RPMI7951 (cell line): ENCODE measurements at places on chromosomes 6 and 20. TPM values are rescaled to one million over a fixed set of nuclear protein-coding genes. Genes with fewer than 3 reads are reported as not detected.

The OPN5 gene
- not detected in 2 replicates for total RNA-seq

The PRDM13 gene
- total RNA-seq = under 0.01 TPM in 1 of 2 replicates, not detected in the other

The MATN4 gene
- total RNA-seq = 0.10 TPM in 1 of 2 replicates, not detected in the other

The BMP7 gene
- total RNA-seq = 0.96 and 0.98 TPM in 2 replicates

The ALDH5A1 gene
- under 0.01 and 0.68 TPM in 2 replicates for total RNA-seq

The ARFGEF3 gene
- total RNA-seq = 0.20 and 0.24 TPM in 2 replicates

The UBE2J1 gene
- total RNA-seq = 37.6 and 44.2 TPM in 2 replicates

The THBS2 gene
- total RNA-seq = 90.8 and 93.5 TPM in 2 replicates

The GID8 gene
- 25.4 and 29.4 TPM in 2 replicates for total RNA-seq

The SLC17A2 gene
- not detected in 2 replicates for total RNA-seq

The DNAAF9 gene
- 11.5 and 12.0 TPM in 2 replicates for total RNA-seq

GRCh38 chr20:43744151-43744611 is 17.4 kb upstream of the GTSF1L start:
- peak; percentile 71 for DNase-seq

- no peak for DNase-seq
Measured at GRCh38 chr6:107129370-107129925, 14.1 kb upstream of the BEND3 start.

DNA sequence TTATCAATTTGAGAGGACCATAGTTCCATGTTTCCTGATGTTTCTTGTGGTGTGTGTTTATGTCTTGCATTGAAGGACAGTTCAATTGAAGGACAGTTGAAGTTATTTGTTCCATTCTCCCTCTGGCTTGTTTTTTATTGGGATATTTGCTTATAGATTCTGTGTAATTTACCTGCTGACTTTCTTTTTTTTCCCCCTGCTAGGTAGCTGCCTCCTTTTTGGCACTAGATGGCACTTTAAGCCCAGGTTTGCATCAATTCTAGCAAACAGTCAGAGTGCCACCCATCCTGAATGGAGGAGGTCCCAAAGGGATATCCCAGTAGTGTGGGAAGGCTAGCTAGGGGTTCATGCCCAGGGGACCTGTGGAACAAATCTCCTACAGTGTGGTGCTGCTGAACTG is 78.1 kb downstream of the CFAP61 start:
- peak; percentile 47 for DNase-seq

DNA sequence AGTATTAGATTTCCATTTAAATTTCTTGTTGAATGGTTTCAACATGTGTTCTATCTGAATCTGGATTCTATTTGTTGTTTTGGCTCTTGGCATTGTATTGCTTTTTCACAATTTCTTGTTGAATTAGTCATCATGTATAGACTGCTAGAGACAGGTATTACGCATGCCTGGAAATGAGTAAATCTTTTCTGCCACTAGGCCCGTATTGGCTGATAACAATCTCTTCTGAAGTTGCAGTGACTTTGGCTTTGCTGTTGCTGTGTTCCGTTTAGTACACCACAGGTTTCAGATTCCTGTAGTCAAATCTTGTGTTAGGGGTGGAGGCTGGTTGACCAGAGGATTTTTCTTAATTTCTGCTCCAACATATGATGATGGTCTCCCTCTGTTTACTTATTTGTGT is 1339.4 kb downstream of the GRIK2 start:
- DNase-seq = no peak

DNA sequence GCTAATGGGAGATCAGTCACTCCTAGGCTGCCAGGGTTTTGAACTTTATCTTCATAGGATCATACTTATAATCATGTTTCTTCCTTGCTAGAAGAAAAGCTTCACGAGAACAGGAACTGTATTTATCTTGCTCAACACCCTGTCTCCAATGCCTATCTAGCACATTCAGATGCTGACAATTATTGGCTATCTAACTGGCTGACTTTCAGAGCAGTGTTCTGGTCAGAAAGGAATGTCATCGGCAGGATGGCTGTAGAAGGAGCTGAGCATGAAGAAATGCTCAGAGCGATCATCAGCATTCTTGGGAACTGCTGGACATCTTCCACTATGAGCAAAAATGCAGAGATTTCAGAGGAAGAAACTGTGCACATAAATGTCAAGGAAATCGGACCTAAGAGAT is 628.0 kb upstream of the NRSN1 start:
- DNase-seq = no peak

DNA sequence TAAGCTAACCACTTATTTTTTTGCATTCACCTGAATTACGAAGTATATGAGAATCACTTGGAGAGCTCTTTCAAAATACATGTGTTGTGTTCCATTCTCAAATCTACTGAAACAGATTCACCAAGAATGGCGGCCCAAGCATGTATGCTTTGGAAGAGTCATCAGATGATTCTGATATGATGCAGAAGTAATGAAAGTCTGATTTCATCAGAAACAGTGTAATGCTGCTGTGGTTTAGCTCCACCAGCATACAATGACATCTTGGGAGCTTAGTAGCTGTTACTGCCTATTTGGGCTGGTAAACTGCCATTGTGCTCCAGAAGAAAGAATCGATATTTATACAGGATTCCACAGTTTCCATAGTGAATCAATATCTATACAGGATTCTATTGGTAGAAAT is 52.9 kb downstream of the UBR2 start:
- DNase-seq = no peak

DNA sequence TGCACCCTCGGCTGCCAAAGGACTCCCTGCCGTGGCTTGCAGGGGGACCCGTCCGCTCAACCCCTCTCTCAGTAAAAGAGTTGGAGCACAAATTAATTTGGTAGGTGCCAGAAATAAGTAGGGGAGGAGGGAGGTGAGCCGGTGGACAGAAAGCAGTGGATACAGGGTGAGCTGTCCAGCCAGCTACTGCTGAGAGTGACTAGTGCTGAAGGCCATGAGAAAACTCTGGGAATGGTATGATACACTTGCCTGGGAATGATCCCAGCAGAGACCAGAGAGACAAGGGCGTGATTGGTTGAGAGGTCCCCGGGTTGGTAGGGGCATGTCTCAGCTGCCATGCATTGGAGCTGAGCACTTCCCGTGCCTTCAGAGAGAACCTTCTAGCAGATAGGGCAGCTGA is 15.7 kb downstream of the FOXQ1 start:
- no peak for DNase-seq

DNA sequence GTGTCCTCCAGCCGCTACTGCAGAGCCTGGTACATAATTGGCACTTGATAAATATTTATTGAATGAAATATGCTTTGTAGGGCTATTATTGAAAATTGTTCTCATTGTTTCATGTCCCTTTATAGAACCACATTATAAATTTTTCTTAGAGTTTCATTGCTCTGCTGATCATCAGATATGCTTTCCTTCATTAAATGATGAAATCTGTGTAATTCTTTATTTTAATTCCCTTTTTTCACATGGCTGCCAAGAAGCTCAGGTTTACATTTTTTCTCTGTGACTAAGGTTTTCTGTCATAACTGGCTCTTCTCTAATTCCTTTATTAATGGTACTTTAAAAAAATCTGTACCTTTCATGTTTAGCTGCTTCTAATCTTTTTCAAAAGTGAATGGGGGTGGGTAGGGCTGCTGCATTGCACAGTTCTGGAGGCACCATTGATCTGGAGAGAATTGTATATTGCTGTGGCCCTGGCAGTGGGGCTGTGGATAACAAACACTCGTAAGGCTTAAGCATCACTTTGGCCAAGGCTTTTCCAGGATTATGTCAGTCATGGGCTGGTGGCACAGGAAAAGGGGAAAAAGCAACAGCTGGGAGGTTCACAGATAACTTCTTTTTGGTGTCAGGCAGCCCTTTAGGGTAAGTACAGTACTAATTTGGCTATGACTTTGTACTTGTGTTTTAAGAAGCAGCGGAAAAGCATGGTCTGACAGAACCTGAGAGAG is 43.8 kb downstream of the ARFGEF2 start:
- no peak for DNase-seq

GRCh38 chr6:1988843-1989242 is 256.6 kb downstream of the GMDS start:
- no peak for DNase-seq

DNA sequence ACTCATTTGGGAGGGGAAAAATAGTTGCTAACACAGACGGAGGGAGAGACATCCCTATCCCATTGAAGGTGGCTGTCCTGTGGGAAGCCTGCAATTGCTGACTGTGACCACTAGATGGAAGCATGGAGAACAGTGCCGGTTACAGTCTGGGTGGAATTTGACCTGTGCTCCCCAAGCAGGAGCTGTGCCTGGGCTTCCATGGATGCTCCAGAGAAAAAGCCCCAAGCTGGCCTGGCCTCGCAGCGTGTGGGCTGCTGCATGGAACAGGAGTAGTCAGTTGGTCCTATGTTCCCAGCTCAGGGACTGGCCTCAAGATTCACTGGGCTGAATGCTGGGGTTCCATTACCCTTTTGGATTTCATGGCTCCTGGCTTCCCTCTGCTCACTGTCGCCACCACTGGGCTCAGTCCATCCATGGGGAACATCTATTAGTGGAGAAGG is 116.3 kb upstream of the CHD6 start:
- peak; percentile 51 for DNase-seq

DNA sequence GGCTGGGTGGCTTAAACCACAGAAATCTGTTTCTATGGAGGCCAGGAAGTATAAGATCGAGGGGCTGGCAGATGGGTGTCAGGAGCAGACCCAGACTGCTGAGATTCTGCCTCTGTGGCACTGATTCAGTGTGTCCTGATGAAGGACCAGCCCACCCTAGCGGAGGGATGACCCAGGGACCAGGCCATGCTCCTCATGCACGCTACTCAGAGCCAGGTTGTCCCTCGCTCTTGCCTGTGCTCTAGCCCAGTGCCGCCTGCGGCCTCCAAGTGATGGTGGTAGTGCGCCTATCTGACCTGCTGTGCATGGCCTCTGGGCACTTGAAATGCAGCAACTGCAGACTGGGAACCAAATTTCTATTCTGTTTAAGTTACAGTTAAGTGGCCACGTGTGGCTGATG is 13.1 kb upstream of the APMAP start:
- no peak for DNase-seq

- peak; percentile 99 for DNase-seq
Measured at GRCh38 chr6:26553635-26554446, 15.7 kb downstream of the HMGN4 start.

DNA sequence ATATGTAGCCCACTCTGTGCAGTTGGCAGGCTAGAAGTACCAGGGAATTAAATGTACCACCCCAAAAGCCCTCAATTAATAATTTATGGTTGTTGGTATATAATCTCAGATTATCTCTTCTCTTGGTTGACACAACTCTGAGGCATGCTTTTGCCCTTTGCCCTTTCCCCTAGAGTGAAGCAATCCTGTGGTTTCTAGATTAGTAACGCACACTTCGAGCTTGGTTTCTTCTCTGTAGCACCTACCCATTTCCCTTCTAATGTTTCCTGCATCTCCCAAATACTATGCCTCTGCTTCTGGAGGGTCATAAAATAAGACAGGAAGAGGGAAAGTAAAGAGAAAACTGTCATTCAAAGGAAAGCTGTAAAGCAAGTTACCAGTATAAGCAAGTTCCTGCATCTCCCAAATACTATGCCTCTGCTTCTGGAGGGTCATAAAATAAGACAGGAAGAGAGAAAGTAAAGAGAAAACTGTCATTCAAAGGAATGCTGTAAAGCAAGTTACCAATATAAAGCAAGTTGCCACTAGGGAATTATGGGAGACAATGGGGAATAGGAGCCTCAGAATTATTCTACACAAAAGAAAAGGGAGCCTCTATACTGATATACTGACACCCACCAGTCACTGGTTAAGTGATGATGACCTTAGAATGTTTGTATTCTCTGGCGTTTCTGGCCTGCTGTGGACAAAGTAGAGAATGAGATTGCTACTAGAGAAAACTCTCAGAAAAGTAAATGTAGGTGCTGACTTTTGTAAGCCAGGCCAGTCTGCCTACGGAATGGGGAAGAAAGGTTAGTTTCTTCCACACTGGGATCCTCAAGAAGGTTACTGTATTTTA is 862.6 kb upstream of the MAN1A1 start:
- peak; percentile 54 for DNase-seq

DNA sequence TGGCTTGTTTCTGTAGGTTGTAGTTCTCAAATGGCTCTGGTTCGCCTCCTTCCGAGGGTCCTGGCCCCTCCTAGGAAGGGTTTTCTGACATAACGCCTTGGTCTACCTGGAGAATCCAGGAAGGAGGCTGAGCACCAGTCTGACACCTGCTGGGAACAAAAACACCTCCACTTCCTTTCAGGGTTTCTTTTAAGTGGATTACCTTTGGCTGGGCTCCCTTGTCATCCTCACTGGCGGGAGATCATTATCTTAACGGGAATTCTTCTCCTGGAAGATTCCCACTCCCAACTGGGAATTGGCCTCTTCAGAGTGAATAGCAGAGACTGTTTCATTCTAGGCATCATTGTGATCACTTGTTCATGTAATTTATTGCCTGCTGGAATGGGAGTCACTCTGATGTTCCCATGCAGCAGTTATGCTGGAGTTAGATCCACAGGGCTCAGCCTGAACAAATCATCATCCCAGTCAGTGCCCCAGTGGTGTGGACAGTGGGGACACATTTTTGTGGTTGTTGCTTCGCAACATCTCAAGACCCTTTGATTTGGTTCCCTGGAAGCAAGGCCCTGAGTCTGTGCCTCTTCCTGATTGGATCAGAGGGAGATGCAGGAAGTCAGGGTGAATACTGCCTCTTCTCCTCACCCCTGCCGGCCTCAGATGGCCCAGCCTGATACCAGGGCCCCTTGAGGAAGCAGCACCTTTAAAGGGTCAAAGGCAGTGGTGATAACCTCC is 49.1 kb downstream of the LYRM2 start:
- DNase-seq = no peak

GRCh38 chr20:43903953-43904826 is 10.5 kb upstream of the TOX2 start:
- peak; percentile 70 for DNase-seq

GRCh38 chr6:159941286-159942113 is 27.4 kb upstream of the IGF2R start:
- DNase-seq = peak; percentile 47

GRCh38 chr6:50707652-50708300 is 5.5 kb upstream of the TFAP2D start:
- DNase-seq = no peak

DNA sequence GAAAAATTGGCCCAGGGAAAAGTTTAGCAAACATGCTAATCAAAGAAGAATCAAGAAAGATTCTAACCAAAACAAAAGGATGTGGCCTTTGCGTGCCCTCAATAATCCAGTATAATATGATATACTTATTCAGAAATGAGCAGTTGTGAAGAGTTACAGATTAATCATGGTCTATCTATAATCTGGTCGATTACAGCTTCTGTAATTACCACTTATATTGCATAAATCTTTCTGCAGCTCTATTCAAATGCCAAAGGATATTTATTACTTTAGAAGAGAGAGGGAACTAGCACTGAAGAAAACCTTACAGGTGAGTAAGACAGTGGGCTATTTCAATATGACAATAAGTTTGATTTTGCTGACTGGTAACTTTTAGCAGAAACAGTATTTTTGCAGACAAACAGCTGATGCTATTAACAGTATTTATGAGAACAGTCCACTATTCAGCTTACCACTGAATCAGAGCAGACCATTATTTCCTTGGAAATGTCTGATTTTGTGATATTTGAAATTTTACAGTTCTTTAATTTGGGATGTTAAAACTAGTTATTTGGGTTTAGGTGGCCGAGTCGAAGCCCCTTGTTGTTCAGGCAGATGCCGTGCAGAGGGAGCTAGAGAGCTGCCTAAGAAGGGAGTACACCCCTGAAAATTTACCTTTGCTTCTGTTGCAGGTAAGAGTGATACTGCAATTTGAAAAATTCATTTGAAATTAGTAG is 92.2 kb downstream of the CEP57L1 start:
- DNase-seq = peak; percentile 21
